ENCODE measurements at places on chromosomes 3 and 15.
A peak's percentile ranks its signal among the peaks of the same experiment; 100 is the strongest.

DNA sequence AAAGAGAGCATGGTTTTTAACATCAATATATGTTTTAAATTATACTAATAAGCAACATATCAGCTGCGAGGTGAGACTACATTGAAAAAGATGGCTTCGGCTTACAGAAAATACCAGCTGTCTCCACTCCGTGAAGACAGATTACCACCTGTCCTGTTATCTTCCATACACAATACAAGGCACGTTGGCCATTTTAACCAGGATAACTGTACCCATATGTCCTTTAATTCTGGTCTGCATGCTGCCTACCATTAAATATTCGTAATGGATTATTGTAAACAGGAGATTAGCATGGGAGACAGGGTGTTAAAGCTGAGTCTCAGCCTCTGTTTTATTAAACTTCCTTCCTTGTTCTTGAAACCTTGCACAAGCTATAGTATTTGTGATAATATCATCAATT is 855.5 kb downstream of the ROBO1 start:
- no peak for DNase-seq

GRCh38 chr3:108060331-108060730 is 30.5 kb downstream of the CD47 start:
- DNase-seq: no peak

- DNase-seq: peak; percentile 26
Observed at GRCh38 chr15:41585127-41586047, 26.4 kb downstream of the TYRO3 start.

- peak; percentile 3 for DNase-seq
Observed at GRCh38 chr3:3015185-3016089, 94.7 kb downstream of the IL5RA start.

- no peak for DNase-seq
Observed at GRCh38 chr3:12990781-12991480, 82.3 kb downstream of the IQSEC1 start.

Measured in occipital lobe (tissue), 3 donors.